D341Med (cell line): ENCODE measurements at places on chromosomes 6 and 20.

DNA sequence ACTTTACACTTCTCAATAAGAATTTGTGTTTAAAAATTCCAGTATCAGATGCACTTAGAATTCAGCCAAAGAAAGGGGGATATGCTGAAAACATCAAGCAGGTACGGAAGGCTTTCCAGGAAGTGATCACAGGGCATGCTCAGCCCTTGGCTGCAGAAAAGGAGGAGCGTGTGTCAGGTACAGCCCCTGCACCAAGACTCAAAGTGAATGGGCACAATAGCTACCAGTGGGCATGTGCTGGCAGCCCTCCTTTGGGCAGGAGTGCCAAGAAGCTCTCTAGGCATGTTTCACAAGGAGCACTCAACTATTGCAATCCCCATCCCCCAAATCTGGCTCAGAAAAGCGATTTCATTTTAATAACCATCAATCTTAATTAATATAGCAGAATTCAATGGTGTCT lies 298.8 kb downstream of the GMDS start:
- DNase-seq, result no peak

DNA sequence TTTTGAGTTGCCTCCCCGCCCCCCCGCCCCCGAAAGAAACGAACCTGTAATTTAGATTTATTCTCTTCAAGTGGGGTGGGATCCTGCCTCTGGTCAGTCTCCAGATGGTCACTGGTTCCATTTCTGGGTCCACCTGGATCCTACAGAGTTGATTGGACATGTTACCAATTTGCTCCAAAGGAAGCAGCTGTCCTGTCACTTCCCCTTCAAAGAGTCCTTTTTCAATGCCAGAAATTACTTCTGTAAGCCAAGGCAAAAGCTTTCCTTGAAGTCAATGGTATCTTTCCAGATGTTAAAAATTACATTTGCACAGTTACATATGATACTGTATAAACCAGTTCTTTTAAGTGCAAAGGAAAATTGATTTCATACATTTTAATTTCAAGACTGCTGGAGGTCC lies 12.0 kb upstream of the ANKRD60 start:
- no peak for DNase-seq

DNA sequence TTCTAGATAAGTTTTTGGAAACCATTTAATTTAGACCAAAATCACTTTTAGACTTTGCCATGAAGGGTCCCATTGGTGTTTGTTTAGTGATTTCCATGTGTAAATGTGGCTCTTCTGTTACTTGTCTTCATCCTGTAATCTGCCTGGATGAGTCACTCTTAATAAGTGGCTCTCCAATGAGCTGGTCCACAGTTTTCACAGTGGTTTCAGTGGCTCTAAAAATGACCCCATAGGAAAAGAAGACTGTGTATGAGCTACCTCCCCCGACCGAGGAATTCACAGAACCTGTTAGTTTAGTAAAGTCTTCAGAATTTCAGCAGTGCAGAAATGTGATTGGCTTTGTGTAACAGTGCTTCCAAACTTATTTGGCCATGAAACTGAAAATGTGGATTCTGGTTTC lies 492.0 kb upstream of the MARCKS start:
- no peak for DNase-seq

DNA sequence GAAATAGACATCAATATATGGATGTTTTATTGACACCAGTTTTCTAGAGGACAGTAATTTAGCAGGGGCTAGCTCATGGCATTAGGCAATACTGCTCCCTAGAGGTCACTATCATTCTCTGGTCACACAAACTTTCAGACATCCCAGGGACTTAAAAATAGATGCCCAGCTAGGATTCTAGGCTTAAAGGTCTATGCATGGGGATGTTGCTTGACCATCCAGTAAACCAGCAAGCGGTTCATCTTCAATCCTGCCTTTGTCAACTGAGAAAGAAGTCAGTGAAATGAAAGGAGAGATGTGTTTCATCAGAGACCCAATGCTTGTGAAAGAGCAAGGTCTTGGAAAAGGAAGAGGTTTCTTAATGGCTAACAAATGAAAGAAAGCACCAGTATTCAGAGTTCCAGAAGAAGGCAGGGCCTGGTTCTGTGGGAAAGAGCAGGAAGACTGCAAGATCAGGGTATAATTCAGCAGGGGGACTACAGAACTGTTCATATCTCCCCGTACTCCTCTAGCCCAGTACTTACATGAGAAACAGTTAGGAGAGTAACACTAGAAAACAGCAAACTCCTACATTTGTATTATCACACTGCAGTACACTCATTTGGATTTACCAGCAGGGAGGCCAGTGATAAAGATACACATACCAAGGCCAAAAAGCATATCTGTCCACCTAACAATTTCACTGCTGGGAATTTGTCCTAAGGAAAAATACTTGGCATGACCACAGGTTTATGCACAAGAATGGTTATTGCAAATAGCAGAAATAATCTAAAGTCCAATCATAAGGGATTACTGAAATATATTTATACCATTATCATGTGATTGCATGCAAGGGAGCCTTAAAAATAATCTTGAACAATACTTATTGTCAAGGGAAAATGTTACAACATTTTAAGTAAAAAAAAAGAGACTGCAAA lies 151.4 kb upstream of the LAMA2 start:
- peak; percentile 42 for DNase-seq

DNA sequence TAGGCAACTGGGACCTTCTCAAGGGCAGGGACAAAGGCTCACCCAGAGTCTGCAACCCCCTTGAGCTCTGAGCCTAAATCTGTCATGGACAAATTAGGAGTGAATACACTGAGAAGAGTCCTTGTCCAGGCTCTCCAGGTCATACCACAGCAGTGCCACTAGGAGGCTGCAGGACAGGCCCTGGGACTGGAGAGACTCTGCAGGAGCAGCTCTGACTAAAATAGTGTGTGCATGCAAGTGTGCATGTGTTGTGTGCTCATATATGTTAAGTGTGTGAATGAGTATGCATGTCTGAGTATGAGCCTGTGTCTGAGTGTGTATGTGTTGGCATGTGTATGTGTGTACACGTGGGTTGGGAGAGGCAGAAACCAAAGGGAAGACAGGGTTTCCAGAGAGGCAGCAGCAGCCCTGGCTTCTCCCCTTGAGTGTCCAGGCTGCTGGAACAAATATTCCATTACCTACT lies 27.1 kb downstream of the MRPL14 start:
- peak; percentile 68 for DNase-seq

- DNase-seq, result no peak
Observed at GRCh38 chr6:15659181-15659580, 3.6 kb downstream of the DTNBP1 start.

- DNase-seq, result no peak
Observed at GRCh38 chr20:8642247-8642646, 426.6 kb upstream of the PLCB4 start.

- no peak for DNase-seq
Observed at GRCh38 chr6:88161940-88162339, 4.2 kb downstream of the CNR1 start.

DNA sequence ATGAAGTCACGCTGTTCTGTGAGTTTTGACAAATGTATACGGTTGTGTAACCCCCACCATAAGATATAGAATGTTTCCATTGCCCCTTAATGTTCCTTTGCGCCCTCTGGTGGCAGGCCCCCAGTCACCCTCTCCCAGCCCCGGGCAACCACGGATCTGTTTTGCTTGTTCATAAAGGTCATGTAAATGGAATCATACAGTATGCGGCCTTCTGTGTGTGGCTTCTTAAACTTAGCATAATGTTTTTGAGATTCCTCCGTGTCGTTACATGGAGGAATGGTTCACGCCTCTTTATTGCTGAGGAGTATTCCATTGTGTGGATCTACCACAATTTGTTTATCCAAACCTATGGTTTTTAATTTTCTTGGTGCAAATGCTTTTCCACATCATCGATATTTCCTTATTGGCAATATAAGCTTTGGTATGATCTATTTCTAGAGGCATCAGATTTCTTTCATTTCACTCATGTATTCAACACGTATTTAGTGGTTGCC lies 28.4 kb downstream of the LYRM2 start:
- peak; percentile 80 for DNase-seq

DNA sequence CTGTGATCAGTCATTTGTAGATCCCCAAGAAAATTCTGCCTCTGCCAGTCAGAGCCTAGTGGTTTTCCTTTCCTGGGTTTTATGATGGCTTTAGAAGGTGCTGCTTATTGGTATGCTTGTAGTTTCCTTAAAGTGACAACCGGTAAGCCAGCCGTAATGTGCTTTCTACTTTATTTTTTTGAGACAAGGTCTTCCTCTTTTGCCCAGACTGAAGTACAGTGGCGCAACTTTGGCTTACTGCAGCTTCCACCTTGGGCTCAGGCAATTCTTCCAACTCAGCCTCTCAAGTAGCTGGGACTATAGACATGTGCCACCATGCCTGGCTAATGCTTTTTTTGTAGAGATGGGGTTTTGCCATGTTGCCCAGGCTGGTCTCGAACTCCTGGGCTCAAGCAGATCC lies 23.5 kb downstream of the MCM8 start:
- no peak for DNase-seq

DNA sequence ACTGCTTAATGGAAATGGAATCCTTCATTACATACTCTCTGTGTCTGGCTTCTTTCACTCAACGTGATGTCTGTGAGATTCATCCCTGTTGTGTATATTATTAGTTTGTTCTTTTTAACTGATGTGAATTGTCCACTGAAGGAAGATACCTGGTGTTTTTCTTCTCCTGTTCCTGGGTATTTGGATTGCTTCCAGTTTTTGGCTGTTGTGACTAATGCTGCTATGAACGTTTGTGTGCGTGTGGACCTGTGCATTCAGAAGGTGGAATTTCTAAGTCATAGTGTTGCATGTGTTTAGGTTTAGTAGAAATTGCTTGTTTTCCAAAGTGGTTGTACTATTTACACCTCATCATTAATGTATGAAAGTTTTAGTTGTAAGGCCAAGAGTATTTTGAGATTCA lies 3.8 kb downstream of the TULP4 start:
- DNase-seq, result no peak

- DNase-seq, result peak; percentile 56
Observed at GRCh38 chr6:129936329-129937165, 75.4 kb upstream of the TMEM244 start.

- no peak for DNase-seq
Observed at GRCh38 chr6:139277587-139277986, 14.2 kb downstream of the TXLNB start.
